ENCODE measurements at places on chromosomes 2 and 18. TPM values are rescaled to one million over a fixed set of nuclear protein-coding genes. Genes with fewer than 3 reads are reported as not detected.

Gene AGXT
- total RNA-seq, result not detected

Gene RNPEPL1
- total RNA-seq, result 2.3 TPM

Gene HOXD13
- total RNA-seq, result 20.7 TPM

Gene GKN1
- total RNA-seq, result not detected

Gene LINC00305
- not detected for total RNA-seq

Gene LIMS3
- total RNA-seq, result 0.42 TPM

Gene LOXHD1
- not detected for total RNA-seq

Gene ADGRF3
- not detected for total RNA-seq

Gene TMEM17
- total RNA-seq, result 1.4 TPM

Gene LAMA3
- total RNA-seq, result 1.4 TPM

Gene RGPD3
- total RNA-seq, result 0.06 TPM

Gene NEB
- total RNA-seq, result 0.48 TPM

Gene MYO7B
- 0.27 TPM for total RNA-seq

Gene ITPRIPL1
- total RNA-seq, result 2.4 TPM

Gene ALK
- 0.03 TPM for total RNA-seq

Gene OTX1
- total RNA-seq, result not detected

Gene NETO1
- total RNA-seq, result 4.9 TPM

Gene C2orf81
- 1.4 TPM for total RNA-seq

Gene BUB1
- 122 TPM for total RNA-seq

Gene SLC9A2
- 1.5 TPM for total RNA-seq

Gene TOGARAM2
- total RNA-seq, result not detected

Gene ASTL
- not detected for total RNA-seq

Gene CD8A
- total RNA-seq, result not detected

Gene IER3IP1
- total RNA-seq, result 38.5 TPM

Gene IMPA2
- total RNA-seq, result 14.4 TPM

Gene CRYGD
- total RNA-seq, result not detected

Gene DNAJC27
- total RNA-seq, result 2.3 TPM

Gene ABCG5
- not detected for total RNA-seq

Gene AQP12A
- not detected for total RNA-seq

Gene OLA1
- 120 TPM for total RNA-seq

Gene RNMT
- 25.1 TPM for total RNA-seq

Gene FOXI3
- 0.23 TPM for total RNA-seq
